ENCODE measurements at places on chromosomes 12 and 14.

GRCh38 chr12:39451977-39452376, 9.1 kb upstream of the KIF21A start:
- DNase-seq, result no peak

- DNase-seq, result no peak
Measured at GRCh38 chr14:59253527-59253926, 65.1 kb downstream of the DAAM1 start.

DNA sequence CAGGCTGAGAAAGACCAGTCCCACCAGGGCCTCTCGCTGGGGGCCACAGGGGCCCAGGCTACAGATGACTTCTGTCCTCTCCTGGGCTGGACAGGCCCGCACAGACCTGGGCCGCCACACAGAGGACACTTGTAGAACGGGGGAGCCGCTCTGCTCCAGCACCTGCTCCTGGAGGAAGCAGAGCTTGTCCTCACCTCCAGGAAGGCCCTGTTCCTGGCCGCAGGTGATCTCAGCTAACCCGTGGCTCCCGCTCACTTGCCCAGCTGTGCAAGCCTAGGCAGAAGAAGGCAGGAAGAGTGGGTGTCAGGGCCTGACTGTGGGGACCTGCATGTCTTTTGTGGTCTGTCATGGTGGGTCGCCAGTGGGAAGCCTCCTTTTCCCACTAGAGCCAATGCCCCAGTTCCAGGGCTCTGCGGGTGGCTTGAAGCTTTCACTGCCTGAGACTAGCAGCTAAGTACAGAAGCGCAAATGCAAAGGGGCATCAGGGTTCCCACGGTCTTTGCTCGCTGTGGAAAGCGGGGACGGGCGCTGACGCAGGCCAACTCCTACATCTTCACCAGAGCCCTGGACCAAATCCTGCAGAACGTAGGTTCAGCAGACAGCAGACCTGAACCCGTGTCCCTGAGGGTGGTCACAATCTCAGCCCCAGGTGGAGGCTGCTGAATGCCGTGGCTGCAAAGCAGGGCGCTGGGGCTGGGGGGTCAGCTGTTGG, 8.8 kb upstream of the CEP170B start:
- DNase-seq, result no peak

DNA sequence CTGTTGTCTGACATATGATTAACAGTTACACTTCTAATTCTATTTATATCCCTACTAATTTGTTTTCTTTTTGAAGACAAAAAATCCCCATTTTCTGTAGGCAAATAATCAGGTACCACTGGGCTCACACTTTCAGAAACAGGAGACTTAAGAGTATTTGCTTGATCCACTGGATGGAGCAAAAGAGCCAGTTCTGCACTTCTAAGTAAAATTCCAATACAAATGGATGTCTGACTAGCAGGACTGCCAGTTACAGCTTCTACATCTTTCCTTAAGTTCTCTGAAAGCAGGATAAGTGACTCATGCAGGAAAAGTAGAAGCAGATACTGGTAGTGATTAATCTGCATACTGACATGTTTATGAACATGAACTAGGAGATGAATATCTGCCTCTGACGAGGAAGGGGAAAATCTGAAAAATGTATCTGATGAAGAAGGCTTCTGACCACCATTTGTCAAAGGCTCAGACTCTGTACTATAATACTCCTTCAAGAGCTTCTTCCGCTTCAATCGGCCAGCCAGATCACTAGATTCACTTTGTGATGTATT, 73.8 kb upstream of the ANKS1B start:
- DNase-seq, result peak; percentile 5

DNA sequence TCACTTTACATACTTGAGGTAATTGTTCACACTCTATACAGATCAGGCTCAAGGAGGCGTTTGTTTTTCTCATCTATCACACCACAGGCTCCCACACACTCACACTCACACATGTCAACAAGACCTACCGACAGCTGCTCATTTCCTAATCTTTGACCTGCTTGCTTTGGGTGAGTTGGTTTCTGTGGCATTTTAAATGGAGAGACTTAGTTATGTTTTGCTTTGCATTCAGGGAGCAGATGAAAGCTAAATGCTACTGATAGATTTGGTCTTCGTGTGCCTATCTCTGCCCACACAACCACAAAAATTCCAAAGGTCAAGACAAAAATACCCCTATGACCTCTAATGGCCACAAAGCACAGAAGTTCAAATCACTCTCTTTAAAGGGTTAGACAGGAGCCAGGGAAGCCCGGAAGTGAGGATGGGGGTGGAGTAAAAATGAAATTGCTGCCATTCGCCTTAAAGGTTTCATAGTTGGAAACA, 203.5 kb upstream of the G2E3 start:
- peak; percentile 94 for DNase-seq

DNA sequence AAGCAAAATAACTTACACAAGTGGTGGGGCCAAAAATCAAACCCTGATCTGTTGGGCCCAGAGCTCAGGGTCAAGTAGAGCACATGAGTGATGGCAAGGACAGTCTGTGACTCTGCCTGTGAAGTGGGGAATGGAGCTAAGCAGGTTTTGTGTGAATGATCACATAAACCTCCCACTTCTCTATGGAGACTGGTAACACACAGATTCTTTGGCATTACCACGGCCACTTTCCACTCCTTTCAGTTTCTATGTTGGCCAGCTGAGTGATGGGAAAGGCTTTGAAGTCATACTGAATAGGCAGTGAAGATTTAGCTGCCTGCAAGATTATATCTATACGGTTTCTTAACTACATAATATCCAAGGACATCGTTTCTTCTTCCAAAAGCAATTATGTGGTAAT, 97.9 kb downstream of the ARMH4 start:
- no peak for DNase-seq

- DNase-seq, result no peak
Measured at GRCh38 chr14:55706893-55707292, 126.9 kb downstream of the KTN1 start.

- DNase-seq, result no peak
Measured at GRCh38 chr14:22882064-22882463, 958 bp upstream of the REM2 start.

DNA sequence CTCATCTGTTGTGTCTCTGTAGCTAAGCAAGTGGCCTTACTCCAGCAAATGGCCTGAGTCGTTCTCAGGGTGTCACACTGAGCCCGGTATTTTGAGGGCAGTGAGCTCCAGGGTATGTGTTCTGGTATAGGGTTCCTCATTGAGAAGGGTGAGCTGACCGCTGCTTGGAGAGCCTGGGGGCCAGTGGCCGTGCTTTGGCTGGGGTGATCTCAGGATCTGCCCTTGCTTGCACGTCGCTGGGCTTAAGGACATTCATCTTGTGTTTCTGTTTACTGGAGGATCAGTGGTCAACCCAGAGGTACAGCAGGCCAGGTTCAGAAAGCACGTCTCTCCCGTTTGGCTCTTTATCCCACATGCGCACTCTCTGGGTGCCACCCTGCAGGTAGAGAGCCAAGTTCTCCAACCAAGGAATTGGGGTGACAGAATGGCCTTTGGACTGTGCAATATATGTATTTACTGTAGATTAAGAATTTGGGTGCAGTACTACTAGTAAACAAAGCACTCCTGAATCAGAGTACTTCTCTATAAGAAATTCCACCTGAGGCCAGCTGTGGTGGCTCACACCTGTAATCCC, 52.1 kb downstream of the FBXW8 start:
- DNase-seq, result no peak

GRCh38 chr14:63203618-63204406, 431 bp upstream of the RHOJ start:
- peak; percentile 52 for DNase-seq

GRCh38 chr14:89957791-89958190, 2.1 kb downstream of the TDP1 start:
- DNase-seq, result peak; percentile 6

- no peak for DNase-seq
Measured at GRCh38 chr12:20805921-20806320, 4.6 kb upstream of the SLCO1B3 start.

- no peak for DNase-seq
Measured at GRCh38 chr12:53591301-53592206, 34.6 kb downstream of the ATF7 start.

GRCh38 chr14:64682843-64683242, 21.4 kb upstream of the PLEKHG3 start:
- no peak for DNase-seq

- no peak for DNase-seq
Measured at GRCh38 chr12:90128526-90128925, 419.9 kb upstream of the ATP2B1 start.

- no peak for DNase-seq
Measured at GRCh38 chr12:51424094-51424661, 453 bp upstream of the SLC4A8 start.

GRCh38 chr12:45989287-45989686, 1.1 kb downstream of the SCAF11 start:
- DNase-seq, result peak; percentile 1

DNA sequence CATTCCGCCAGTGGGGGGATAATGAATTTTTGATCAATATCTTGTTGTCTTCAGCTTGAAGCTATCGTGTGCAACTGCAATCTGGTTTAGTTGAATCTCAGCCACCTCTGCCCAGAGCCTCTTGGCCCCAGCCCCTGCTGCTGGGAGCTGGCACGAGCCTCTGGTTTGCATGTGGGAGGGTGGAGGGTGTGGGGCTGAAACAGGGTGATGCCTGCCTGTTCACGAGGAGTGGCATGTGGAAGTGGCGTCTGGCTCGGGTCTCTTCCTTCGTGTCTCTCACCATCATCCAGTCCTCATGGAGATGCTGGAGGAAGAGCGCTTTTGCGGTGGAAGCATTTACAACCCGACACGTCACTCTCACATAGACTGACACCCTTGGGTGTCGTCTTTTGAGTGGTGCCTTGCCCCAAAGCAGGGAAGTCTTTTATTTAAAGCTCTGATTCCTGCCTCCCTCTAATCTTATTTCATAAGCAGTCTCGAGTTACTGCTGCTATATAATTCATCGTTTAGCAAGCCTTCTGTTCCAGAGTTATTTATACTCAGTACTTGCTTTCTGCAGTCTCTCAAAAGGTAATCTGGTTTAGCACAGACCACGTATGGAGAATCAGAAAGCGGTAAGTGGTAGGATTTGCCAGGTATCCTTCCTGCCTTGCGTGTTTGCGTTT, 64.5 kb downstream of the AACS start:
- DNase-seq, result no peak

DNA sequence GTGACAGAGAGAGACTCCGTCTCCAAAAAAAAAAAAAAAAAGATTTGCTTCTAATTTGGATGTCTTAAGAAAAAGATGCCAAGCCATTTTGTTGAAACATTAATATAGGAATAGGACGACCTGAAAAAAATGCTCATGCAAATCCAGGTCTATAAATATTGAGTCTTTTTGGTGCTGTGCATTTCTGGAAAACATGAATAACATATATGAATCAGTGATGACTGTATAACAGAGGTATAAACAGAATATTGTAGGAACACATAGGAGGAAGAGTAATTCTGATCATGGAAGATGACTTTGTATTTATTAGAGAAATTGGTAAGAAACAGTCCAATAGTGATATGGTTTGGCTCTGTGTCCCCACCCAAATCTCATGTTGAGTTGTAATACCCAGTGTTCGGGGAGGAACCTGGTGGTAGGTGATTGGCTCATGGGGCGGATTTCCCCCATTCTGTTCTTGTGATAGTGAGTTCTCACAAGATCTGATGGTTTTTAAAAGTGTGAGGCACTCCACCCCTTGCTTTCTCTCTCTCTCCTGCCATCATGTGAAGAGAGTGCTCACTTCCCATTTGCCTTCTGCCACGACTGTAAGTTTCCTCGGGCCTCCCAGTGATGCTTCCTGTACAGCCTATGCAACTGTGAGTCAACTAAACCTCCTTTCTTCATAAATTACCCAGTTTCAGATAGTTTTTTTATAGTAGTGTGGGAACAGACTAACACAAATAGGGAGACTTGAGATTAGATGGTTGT, 3.0 kb upstream of the SRSF5 start:
- DNase-seq, result no peak

GRCh38 chr12:96809522-96809921, 97.5 kb upstream of the NEDD1 start:
- no peak for DNase-seq

- DNase-seq, result no peak
Measured at GRCh38 chr12:9211687-9212086, 3.5 kb upstream of the PZP start.

- DNase-seq, result no peak
Measured at GRCh38 chr14:93318927-93319326, 13.9 kb downstream of the BTBD7 start.

- DNase-seq, result no peak
Measured at GRCh38 chr14:77490347-77490986, 8.1 kb downstream of the ISM2 start.

- DNase-seq, result no peak
Measured at GRCh38 chr12:53950789-53951576, 3.7 kb upstream of the HOXC12 start.

GRCh38 chr12:107662484-107662883, 23.1 kb upstream of the PWP1 start:
- DNase-seq, result no peak

DNA sequence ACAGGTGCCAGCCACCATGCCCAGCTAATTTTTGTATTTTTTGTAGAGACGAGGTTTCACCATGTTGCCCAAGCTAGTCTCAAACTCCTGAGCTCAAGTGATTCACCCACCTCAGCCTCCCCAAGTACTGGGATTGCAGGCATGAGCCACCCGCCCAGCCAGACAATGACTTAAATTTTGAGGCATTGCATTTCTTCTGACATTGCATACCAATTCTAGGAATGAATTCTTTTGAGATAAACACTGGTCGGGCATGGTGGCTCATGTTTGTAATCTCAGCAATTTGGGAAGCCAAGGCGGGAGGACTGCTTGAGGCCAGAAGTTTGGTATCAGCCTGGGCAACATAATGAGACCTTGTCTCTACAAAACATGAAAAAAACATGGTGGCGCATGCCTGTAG, 2.5 kb upstream of the CELA1 start:
- no peak for DNase-seq

- DNase-seq, result no peak
Measured at GRCh38 chr14:55976655-55977054, 141.6 kb upstream of the PELI2 start.

GRCh38 chr14:100108840-100109593, 43.8 kb downstream of the EVL start:
- no peak for DNase-seq

DNA sequence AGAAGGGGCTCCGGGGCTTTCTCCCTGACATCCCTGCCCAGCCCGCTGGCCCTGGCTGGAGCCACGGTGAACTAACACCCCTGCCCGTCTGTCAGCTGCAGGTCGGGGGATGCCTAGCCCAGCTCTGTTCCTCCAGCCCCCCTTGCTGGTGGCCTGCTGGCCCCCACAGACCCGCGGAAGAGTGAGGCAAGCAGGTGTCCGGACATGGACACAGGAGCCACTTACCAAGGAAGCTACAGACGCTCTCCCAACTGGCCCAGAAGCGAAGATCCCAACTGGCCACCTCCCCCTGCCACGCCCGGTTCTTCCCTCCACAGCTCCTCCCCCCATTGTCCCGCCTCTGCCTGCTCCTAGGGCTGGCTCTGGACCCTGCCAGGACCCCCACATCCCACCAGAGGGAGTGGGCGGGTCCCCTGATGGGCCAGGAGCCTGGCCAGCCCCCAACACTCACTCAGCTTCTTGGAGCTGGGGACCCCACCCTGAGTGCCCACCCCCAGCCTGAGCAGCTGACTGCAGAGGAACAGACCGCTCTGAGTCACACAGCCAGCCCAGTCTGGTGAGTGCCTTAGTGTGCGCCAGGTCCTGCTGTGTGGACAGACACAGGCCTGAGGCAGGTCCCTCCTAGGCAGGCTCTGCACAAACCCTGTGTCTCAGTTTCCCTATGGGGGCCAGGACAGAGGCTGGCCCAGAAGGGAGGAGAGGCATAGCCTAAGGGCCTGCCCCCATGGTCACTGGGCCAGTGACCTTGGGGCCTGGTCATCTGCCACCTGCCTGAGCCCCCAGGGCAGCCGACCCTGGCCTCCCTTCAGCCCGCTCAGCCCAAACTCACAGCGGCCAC, 7.7 kb downstream of the AHNAK2 start:
- DNase-seq, result peak; percentile 62

- DNase-seq, result no peak
Measured at GRCh38 chr12:12665194-12665593, 30.8 kb downstream of the GPR19 start.

Data from SW480 (cell line).